Hindlimb muscle (tissue), 1 donor: ENCODE measurements at places on chromosomes 5 and 9. TPM values are rescaled to one million over a fixed set of nuclear protein-coding genes. Genes with fewer than 3 reads are reported as not detected.
A peak's percentile ranks its signal among the peaks of the same experiment; 100 is the strongest.

- DNase-seq, result no peak
Measured at GRCh38 chr5:137752905-137753690, 1.1 kb downstream of the HNRNPA0 start.

The HABP4 gene
- 11.3 TPM for polyA plus RNA-seq

GRCh38 chr5:15065091-15065490, 193.5 kb upstream of the ANKH start:
- DNase-seq, result no peak

The CFAP90 gene
- not detected for polyA plus RNA-seq

- DNase-seq, result no peak
Measured at GRCh38 chr5:135444360-135444759, 2.8 kb downstream of the DCANP1 start.

DNA sequence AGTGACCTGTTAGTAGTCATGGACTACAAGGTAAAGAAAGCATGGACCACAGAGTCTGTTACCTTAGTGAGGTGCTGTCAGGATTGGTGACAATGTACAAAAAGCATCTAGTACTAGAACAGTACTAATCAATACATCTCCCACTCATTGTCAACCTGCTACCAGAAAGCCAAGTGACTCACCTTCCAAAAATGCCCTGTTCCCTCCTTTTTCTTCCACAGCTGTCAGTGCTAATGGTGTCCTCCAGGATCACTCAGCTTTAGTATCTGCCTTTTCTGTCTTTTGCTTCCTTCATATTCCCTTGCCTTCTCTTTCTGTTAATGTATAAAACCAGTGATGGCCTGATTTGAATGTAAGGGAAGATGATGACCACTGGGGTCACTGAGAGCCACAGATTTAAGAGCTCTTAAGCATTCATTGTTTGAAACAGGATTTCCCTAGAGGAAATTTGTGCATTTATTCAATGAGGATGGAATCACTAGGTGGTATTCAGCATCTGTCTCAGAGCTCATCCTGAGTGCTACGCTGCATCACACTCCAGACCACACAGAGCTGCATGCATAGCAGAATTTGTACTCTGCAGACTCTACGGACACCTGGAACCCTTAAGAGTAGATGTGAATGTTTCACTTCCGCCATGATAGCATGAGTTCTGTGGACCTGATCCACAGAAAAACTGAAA, 71.0 kb downstream of the SV2C start:
- no peak for DNase-seq

The PRUNE2 gene
- 10.6 TPM for polyA plus RNA-seq

The CYSRT1 gene
- polyA plus RNA-seq, result 2.5 TPM

DNA sequence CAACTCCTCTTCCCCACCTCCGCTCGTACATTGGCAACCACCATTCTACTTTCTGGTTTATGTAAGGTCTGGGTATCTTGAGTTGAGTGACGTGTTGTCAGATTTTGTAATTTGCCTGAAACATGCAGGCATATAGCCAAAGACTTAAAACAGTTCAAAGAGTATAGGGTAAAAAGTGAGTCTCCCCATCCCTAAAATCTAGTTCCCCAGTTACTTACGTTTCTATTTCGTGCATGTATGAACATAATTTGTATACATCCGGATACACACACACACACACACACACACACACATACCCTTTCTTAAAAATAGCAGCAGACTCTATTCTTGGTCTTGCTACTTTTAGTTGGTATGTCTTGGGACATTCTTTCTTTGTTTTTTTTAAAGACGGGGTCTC, 915 bp downstream of the HSDL2 start:
- DNase-seq, result peak; percentile 33

DNA sequence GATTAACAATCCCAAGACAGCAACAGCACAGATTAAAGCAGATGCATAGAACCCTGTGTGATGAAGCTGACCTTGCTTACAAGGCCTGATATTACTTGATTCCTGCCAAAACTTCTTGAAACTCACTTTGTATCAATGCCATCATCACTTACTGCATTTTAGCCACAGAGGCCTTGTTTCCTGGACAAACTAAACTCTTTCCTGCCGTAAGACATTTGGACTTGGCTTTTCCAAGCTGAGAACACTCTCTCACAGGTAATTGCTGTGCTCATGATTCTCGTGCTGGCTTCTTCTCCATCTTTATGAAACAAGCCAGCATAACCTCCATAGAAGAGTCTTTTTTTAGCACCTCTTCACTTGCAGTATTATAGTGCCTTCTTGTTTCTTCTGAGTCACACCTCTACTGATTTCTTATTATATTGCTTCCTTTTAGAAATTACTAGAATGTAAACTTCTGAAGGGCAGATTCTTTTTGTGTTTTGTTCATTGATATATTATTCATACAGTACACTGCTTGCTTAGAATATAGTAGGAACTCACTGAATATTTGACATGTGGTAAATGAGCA, 456.5 kb upstream of the ZNF608 start:
- DNase-seq, result no peak

DNA sequence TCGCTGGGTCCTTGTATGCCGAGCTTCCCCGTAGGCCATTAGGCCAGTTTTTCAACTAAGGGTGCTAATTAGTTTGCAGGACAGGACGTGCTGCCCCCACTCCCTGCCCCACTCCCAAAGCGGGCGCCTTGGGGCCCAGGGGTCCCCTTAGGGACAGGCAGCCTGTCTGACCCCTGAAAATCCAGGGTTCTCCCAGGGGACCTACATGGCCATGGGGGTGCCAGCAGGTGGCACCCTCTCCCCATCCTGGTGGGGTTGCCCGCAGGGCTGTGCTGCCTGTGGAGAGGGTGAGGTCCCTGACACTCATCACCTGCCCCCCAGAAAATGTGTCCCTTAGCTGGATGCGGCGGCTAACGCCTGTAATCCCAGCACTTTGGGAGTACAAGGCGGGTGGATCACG, 8.5 kb upstream of the CCDC187 start:
- no peak for DNase-seq

The PCDH12 gene
- 16.9 TPM for polyA plus RNA-seq

DNA sequence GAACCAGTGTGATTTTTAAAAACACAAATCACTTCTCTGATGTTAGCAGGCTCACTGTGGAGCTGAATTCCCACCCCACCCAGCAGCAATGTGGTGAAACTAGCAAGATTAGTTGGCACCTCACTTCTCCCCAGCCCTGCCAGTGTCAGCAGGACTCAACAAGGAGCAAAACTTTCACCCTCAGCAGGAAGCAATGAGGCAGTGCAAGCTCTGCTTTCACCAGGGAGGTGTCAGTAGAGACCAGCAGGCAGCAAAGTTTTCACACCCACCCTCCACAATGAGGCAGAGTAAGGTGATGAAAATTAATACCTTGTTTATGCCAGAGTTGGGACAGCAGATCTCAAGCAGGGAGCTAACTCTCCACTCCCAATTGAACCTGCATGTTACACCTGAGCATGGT, 565.0 kb downstream of the CETN3 start:
- DNase-seq, result no peak

The GDF9 gene
- polyA plus RNA-seq, result 0.83 TPM

- no peak for DNase-seq
Measured at GRCh38 chr9:1869843-1870242, 145.3 kb upstream of the SMARCA2 start.

- DNase-seq, result no peak
Measured at GRCh38 chr5:9441610-9442009, 104.3 kb downstream of the SEMA5A start.
